SJSA1 (cell line): ENCODE measurements at places on chromosomes 16 and 17. TPM values are rescaled to one million over a fixed set of nuclear protein-coding genes. Genes with fewer than 3 reads are reported as not detected.

DNA sequence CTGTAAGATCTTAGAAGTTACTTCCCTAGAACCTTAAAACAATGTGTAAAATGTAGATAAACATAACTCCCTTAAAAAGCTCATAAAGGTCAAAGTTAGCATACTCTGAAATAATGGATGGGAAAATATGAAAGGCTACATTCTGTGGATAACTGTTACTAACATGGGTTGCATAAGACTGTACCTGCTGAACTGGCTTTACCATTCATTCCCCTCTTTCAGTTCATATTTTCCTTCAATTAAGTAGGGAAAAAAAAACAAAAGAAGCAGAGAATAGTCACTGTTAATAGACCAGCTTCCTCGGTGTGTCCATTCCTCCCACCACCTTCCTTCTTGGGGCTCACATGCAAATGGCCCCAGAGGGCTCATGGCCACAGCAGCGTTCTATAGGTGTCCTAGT is 7.5 kb upstream of the MEIOB start:
- no peak for DNase-seq

DNA sequence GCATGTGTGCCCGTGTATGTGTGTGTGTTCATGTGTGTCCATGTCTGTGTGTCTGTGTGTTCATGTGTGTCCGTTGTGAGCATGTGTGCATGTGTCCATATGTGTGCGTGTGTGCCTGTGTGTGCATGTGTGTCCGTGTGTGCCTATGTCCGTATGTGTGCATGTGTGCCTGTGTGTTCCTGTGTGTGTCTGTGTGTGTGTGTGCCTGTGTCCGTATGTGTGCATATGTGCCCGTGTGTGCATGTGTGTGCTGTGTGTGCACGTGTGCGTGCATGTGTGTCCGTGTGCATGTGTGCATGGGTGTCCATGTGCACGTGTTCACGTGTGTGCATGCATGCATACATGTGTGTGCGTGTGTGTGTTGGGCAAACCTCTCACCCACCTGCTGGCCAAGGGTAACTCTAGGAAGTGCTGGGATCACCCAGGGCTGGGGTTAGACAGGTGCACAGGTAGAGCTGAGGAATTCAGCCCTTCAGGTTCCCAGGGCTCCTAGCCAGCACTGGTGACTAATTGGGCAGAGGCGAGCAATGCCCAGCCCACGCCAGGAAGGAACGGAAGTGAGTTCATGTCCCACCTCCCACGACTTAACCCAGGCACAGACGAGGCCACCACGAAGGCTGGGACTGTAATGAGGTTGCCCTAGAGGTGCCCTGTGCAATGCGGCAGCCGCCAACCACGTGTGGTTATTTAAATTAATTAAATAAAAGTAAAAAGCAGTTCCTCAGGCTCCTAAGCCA is 8.2 kb upstream of the CSNK1D start:
- peak; percentile 85 for DNase-seq

The ITGAL gene
- not detected in 2 replicates for total RNA-seq

The CDK10 gene
- 26.8 and 29.5 TPM in 2 replicates for total RNA-seq

DNA sequence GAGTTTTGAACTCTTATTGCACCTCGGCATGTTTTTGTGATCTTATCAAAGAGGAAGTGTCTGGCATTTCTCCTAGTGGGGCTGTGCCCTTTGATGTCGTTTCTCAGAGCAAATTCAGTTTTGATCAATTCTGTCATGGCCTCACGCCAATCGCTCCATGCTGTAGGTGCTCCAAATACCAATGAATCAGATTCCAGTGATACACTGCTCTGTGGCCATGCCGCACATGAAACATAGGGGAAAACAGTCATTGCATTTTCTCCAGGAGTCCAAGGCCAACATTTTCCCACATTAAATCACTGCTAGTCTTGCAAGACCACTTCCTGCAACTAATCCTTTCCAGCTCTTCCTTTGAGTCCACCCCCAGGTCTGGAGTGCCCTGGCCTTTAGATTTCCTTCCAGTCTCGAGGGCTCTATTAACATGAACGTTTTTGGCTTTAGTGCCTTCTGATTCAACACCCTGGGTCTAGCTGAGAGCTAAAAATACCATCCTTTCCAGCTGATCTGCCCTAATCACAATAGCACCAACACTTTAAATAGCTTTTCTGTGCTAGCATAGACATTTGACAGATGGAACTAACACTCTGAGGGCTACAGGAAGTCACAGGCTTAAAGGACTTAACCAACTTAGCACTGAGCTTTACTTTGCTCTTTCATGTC is 18.2 kb upstream of the RASL10B start:
- no peak for DNase-seq

The MYH1 gene
- not detected in 2 replicates for total RNA-seq

DNA sequence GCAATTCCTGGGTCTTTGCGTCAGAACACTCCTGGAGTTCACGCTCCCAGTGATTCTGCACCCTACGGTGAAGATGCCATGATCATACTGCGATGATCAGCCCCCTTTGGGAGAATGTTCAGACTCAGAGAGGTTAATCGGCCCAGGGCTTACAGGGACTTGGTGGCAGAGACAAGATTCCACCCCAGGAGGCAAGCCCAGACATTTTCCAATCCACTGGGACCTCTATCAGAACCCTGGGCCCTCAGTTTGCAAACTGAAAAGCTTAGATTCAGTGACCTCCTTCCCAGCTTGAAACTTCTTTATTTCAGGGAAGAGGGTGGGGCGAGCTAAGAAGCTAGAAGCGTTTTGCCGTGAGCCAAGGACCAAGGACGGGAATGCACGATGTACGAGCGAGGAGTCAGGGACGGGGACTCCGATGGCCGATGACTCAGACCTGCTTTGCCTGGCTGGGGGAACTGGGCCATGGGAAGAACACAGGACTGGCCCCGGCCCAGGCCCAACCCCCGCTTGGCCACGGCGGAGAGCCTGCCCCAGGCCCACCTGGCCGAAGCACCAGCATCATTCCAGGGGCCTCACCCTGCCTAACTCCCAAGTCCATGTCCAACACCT is 34.7 kb downstream of the SOCS3 start:
- peak; percentile 84 for DNase-seq

The SHISA9 gene
- 0.03 TPM in 1 of 2 replicates, not detected in the other for total RNA-seq

DNA sequence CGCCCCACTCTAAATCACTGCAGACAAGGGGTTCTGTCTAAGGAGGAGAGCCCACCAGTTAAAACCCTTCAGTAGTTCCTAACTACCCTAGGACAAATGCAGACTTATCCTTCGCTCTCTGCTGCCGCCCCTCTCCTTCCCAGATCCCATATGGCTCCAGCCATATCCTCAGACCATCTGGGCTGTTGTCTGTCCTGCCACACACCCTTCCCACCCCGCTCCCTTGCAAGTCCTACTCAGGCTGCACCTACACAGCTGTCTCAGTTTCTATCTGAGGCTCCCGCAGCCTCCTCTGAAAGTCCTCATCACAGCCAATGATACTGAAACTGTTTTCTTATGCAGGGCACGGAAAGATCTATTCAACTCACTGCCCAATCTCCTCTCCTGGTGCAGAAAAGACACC is 720 bp upstream of the BCKDK start:
- no peak for DNase-seq

The TEKT1 gene
- total RNA-seq, result 0.03 TPM in 1 of 2 replicates, not detected in the other

The KRTAP9-2 gene
- total RNA-seq, result not detected in 2 replicates

DNA sequence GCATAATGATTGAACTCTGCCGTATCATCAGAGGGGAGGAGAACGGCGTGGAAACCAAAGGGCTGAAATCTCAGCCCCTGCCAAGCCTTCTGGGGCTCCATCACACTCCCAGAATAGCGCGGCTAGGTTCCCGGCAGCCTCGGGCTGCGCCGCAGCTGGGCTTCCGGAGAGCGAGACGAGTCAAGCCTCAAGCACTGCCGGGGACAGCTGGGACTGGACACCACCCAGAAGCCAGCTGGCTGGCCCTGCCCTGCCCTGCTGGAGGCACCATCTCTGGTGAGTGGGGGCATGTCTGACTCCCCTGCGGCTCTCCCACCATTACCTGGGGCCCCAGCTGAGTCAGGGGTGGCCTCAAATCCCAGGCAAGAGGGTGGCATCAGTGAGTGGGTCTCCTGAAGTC is 7.2 kb upstream of the GPRC5C start:
- no peak for DNase-seq

The SPECC1 gene
- total RNA-seq, result 62.3 and 81.0 TPM in 2 replicates

The TMC8 gene
- not detected in 2 replicates for total RNA-seq

The NSF gene
- 52.8 and 71.2 TPM in 2 replicates for total RNA-seq

- DNase-seq, result no peak
Observed at GRCh38 chr17:30790279-30790678, 34.2 kb downstream of the CRLF3 start.

The AOC2 gene
- total RNA-seq, result 0.42 TPM in 1 of 2 replicates, not detected in the other

- DNase-seq, result no peak
Observed at GRCh38 chr17:17363638-17364337, 60.6 kb downstream of the NT5M start.

DNA sequence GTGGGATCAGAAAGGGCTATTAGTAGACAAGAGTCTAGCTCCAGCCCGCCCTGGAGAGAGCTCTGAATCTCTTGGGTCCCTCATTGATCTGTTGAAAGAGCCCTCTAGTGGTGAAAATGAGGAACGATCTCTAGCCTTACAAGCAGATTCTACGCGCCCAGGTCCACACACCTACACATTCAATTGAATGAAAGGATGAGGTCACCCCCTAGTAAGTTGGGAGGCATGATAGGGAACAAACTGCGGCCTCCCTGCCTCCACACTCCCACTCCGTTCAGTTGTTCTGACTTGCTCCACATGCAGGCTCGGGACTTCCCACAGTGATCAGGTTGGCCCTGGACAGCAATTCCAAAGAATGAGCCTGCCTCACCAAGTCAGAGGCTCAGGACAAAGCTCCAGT is 2.9 kb upstream of the CACNG3 start:
- DNase-seq, result no peak

- no peak for DNase-seq
Observed at GRCh38 chr16:9035996-9036395, 55.4 kb upstream of the HAPSTR1 start.

DNA sequence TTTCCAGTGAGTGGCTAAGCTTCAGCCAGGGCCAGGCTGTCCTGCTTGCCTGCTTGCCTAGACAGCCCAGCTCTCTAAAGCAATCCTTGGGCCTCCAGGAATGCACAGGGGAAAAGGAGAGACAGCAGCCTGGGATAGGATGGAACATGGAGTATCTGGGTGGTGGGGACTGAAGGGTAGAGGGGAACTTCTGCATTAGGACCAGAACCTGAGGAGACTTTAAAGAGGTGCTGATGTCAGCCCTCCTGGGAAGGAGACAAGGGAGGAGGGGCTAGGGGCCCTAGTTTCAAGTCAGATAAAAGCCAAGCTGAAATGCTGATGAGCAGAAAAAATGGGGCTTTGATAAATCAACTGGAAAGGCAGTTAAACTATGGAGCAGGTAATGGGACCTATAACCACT is 1.8 kb downstream of the HOXB7 start:
- DNase-seq, result no peak

The ZNF385C gene
- not detected in 2 replicates for total RNA-seq

GRCh38 chr17:81415681-81416080 is 20.4 kb downstream of the BAHCC1 start:
- DNase-seq, result no peak

DNA sequence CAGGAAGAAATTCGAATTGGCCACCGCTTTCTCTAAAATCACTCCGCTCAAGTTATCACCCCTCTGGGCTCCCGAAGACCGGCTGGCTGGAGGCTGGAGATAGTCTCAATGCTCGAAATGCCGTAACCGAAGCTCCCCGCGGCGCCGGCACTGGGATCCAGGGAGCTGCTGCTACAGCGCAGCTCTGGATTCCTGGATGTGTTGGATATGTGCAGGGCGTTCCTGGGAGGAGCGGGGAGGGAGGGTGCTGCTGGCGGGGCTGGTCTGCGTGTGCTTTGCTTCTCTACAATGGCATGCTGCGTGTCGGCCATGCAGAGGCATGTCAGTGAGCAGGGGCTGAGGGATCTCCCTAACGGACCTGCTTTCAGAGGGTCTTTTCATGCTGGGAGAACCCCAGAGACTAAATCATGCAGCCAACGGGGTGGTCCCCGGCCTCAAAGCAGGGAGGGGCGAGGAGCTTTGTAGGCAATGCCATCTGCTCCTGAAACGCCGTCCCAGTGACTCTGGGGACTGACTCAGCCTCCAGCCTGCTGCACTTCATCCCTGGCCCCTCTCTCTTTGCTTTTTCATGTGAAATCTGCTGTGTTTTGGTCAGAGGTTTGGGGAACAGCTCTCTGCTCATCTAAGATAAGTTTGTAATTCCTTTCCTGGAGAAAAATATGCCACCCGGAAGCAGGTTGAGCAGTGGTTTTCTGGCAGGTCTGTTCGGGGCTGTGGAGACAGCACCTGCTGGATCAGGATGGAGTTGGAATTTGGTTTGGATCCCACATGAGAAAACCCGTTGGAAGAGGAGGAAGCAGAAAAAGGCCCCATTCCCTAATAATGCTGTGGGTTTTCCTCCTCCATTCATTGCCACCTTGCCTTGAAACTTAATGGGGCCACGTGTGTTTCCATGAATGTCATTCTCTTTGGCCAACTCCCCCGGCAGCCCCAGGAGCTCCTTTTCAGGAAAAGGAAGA is 311.4 kb downstream of the SEC14L1 start:
- DNase-seq, result peak; percentile 85

The KRTAP17-1 gene
- total RNA-seq, result not detected in 2 replicates

DNA sequence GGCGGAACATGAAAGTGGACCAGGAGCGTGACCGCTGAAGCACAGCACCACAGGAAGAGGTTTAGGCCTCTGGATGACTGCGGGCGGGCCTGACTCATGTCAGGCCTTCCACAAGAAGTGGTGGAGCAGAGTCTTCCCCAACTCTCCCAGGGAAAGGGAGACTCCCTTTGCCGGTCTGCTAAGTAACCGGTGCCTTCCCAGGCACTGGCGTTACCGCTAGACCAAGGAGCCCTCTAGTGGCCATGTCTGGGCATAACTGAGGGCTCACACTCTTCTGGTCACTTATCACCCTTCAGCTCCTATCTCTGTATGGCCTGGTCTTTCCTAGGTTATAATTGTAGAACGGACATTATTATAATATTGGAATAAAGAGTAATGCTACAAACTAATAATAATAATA is 1931.9 kb downstream of the TP53TG3F start:
- DNase-seq, result no peak

The CCL17 gene
- not detected in 2 replicates for total RNA-seq

DNA sequence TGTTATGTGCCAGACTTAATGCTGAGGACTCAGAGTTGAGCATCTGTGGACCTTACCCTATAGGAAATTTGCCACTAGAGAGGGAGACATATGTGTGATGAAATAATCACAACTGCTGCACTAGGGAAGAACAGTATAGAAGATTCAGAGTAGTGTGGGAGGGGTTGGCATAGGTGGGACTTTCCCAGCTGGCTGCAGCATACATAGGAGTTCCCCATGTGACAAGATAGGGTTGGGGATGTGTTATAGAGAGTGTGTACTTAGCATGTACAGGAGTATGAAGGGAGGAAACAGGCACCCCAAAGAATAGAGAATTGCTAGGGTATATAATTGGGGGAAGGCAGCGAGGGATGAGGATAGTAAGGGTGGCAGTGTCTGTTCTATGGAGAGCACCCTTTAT is 2.9 kb downstream of the NUP93 start:
- no peak for DNase-seq

The SECTM1 gene
- total RNA-seq, result 5.3 and 6.3 TPM in 2 replicates
